ENCODE measurements at places on chromosomes 13 and 19.
A peak's percentile ranks its signal among the peaks of the same experiment; 100 is the strongest.

GRCh38 chr19:42402376-42403116 lies 12.4 kb upstream of the CNFN start:
- DNase-seq = peak; percentile 44

DNA sequence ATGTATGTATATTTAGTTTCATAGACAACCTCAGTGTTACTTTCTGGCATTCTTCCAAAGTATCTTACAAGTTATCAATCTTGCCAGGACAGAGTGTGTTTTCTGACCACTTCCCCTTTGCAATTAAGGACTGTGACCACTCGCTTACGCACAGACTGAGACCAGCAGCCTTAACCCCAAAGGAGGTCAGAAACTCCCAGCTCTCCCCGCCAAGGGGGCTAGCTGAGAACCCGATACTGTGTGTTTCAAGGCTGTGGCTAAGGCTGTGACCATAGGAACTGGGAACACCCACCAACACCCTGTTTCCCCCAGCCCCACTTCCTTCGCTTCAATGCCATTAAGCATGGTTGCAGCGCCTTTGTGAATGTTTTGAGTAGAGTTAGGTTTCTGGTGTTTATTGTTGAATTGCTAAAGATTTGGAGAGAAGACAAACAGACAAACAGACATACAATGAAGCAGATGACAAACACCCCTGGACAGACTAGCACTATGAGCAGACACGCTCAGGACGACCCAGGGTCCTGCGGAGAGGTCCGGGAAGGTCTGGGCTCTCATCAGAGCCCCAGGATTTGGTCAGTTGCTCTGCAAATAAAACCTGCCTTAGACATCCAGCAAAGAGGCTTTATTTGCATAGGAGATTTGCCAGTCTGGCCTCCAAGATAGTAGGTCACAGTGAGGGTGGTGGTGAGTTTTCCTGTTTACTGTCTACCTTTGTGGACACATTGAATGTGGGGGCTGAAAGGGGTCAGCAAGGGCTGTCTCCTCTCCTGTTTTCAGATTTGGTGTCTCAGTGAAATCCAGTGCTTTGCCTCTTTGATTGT lies 25.0 kb upstream of the TNFSF11 start:
- DNase-seq = no peak

GRCh38 chr13:73910733-73911132 lies 223.5 kb downstream of the KLF12 start:
- no peak for DNase-seq

GRCh38 chr19:44749292-44749691 lies 784 bp downstream of the BCL3 start:
- DNase-seq = no peak

DNA sequence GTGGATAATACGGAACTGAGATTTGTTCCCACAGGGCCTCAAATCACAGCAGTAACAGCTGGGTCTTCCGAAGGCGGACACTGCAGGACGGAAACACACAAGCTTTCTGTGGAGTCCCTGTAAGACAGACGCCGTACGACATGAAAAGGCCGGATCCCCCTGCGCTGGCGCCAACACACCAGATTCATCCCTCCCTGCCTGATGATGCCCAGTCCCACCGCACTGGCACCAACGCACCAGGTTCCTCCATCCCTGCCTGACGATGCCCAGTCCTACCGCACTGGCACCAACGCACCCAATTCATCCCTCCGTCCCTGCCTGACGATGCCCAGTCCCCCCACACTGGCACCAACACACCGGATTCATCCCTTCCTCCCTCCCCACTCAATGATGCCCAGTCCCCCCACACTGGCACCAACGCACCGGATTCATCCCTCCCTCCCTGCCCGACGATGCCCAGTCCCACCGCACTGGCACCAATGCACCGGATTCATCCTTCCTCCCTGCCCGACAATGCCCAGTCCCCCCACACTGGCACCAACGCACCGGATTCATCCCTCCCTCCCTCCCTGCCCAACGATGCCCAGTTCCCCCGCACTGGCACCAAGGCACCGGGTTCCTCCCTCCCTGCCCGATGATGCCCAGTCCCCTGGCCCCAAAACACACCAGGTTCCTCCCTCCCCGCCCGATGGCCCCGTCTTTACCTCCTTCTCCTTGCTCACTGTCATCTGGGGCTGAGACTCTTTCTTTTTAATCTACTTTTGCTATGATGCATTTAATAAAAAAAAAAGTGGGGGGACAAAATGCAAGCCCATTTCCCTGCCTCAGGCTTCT lies 55.1 kb downstream of the RASA3 start:
- peak; percentile 41 for DNase-seq

DNA sequence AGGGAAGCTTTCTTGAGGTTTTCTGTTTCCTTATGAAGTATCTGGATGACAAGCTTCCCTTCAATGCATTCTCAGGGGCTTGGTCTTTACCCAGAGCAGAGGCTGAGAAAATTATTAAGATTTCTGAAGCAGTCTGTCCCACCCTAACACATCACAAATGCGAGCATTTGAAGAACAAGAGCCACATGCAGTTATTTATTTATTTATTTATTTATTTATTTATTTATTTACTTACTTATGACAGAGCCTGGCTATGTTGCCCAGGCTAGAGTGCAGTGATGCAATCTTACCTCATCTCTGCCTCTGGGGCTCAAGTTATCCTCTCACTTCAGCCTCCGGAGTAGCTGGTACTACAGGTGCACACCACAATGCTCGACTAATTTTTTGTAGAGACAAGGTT lies 38.4 kb downstream of the SPRYD7 start:
- DNase-seq = no peak

Measured in brain (organoid and tissue), 16 donors.